Dermis blood vessel endothelial cell (primary cell): ENCODE measurements at places on chromosomes 3 and 15. TPM values are rescaled to one million over a fixed set of nuclear protein-coding genes. Genes with fewer than 3 reads are reported as not detected.

GRCh38 chr3:142837526-142837925 lies 51.4 kb downstream of the PCOLCE2 start:
- DNase-seq, result no peak

GRCh38 chr3:99952306-99952705 lies 134.6 kb downstream of the CMSS1 start:
- no peak for DNase-seq

GRCh38 chr15:62779036-62779770 lies 263.3 kb upstream of the TPM1 start:
- DNase-seq, result peak; percentile 91

- no peak for DNase-seq
These were observed 24.0 kb upstream of the CSTA start for GRCh38 chr3:122301063-122301462.

GRCh38 chr3:28867836-28868235 lies 413.0 kb upstream of the RBMS3 start:
- DNase-seq, result no peak

DNA sequence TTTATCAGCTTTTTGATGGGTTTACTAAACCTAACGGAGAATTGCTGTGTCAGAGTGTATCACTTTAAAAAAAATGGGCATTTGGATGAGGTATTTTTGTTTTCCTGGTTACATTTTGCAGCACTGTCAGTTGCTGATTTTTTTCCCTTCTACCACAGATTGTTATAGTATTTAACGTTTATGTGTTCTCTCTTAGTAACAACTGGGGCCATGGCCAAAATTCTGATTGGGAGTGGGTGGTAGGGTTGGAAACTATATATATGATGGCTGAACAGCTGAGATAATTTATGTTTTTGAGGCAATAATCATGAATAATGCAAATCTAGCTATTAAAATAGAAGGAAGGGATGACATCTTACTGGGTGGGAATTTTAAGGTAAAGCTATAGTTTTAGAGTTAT lies 229.4 kb upstream of the SUCLG2 start:
- no peak for DNase-seq

DNA sequence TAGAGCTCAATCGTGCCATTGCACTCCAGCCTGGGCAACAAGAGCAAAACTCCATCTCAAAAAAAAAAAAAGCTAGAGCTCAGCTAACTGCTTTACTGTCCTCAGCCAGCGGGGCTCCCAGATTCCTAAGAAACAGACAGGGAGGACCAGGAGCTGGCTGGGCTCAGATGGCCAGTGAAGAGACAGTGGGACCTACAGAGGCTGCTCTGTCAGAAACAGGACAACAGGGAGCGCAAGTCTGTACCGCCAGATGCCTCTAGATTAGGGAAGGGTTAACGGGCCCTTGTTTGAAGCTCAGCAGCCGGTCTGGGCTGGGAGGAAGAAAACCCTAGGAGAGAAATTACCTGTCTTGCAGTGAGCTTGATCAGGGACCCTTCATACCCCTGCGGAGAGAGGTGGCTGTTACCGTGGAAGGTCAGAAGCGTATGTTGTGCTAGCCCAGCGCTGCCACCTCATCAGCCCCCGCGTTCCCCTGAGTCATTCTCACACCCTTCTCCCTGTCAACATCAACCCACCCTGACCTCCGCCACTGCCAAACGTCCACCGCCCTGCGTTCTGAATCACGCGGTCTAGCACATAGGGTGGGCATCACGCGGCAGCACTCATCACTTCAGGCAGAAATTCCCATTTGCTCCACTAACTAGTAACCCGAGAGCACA lies 25.3 kb downstream of the RBPMS2 start:
- DNase-seq, result peak; percentile 18

DNA sequence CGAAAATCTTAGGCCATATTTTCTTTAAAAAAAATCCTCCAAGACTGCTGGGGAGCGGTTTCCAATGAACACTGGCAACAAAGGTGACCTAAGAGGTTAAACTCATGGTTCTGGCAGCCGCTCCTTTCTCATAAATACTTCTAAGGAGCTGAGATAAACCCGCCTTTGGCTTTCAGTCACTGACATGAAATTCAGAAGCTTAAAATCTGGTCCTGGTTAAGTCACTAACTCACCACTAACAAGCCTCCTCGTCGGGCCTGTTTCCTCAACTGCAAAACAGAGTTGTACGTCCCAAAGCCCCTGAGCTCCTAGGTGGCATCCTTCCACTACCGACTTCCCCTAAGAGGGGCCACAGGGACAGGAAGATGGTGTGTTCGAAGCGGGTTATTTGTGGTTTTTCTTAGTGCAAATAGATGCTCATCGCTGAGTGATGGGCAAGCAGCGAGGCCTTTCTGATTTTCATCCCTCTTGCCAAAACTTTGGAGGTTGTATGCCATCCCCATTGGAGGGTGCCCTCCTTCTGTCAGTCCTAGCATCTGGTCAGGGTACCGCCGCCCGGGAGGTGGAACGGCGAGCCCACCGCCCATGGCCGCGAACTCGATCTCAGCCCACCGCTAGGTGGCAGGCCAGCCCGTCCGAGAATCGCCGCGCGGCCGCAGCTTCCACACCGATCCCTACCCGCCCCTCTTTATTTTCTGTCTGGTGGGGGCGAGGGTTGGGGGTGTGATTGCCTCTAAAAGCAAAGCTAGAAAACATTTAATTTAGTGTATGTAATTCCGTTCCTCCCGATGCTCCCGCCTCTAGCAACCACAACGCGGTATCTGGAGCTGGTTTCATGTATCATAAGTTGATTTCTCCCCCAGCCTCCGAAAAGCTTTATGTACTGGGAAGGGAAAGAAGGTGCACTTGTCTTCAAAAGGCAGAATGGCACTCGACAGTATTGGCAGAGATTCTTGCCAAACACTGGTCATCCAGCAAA lies 4.6 kb downstream of the BCL6 start:
- peak; percentile 75 for DNase-seq

- no peak for DNase-seq
These were observed 73.4 kb downstream of the ALCAM start for GRCh38 chr3:105440113-105440512.

DNA sequence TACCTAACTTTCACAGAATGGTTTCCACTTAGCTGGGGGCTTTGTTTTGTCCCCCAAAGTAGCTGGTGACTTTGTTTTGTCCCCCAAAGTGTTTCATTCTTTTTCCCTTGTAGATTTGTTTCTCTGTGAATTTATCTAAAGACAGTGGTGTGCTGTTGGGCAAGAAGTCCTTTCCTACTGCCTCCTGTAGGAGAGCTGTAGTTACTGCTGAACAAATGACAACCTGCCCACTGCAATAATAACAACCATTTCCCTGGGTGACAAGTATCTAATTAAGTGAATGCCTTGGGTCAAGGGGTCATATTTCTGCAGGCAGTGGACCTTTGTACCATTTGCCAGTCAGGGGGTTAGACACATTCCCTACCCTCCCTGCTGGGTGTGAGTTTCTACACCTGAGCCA lies 125.4 kb upstream of the BFSP2 start:
- DNase-seq, result no peak

GRCh38 chr3:65348398-65348995 lies 660.7 kb upstream of the ADAMTS9 start:
- no peak for DNase-seq

DNA sequence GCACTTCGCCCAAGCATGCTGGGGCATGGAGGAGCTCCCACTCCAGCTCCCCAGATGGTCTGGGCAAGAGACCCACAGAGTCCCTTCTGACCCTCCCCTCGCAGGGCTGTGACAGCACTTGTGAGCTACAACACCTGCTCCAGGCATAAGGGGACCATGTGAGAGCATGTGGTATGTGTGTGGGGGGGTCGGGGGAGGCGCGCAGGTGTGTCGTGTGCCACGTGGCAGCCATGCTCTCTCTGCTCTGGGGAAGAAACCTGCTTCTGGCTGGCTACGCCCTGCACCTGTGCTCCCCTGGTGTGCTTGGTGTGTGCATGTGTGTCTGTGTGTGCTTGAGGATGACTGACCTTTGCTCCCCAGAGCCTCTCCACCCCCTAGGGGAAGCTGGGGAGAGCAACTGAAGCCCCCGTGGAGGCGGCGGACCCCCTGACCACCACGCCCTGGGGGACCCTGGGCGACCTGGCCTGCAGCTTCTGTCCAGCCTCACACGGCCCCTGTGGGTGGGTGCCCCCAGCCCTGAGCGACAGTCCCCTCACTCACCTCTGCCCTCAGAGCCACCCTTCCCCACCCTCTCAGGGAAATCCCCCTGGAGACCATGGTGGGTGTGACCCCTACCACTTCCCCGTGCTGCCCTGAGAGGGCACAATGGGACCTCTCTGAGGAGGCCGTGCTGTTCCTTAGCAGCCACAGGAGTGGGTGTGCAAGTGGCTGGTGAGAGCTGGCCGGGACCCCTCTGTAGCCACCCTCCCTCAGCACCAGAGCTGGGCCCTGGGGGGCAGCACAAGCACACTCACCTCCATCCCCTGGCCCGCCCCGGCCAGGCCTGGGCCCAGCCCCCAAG lies 16.6 kb upstream of the SEC13 start:
- no peak for DNase-seq

DNA sequence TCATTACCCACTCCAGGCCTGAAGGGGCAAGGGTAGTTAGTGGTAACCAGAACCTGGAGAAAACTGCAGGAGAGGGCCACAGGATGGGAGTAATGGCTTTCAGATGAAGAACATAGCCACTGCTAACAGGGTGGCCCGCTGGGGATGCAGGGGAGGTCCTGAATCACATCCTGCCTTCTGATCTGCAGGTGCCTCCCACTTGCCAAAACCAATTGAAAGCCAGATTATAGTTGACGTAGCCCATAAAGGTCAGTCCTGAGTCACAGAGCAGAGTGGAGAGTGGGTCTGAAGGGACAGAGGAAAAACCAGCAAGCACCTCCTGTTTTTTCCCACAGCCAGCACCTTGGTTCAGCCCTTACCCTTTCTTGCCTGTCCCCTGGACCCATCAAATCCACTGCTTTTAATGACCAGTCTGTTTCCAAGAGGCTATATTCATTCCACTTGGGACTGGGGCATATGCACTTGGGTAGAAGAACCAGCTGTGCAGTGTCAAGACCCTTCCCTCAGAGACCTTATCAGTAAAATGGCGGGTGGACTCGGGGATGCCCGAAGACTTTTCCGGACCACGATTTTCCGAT lies 646 bp upstream of the SLC35G2 start:
- DNase-seq, result peak; percentile 97

- no peak for DNase-seq
These were observed 15.7 kb downstream of the CDCP1 start for GRCh38 chr3:45130476-45130875.

- DNase-seq, result peak; percentile 81
These were observed 25.4 kb downstream of the ADPGK start for GRCh38 chr15:72758182-72758581.

DNA sequence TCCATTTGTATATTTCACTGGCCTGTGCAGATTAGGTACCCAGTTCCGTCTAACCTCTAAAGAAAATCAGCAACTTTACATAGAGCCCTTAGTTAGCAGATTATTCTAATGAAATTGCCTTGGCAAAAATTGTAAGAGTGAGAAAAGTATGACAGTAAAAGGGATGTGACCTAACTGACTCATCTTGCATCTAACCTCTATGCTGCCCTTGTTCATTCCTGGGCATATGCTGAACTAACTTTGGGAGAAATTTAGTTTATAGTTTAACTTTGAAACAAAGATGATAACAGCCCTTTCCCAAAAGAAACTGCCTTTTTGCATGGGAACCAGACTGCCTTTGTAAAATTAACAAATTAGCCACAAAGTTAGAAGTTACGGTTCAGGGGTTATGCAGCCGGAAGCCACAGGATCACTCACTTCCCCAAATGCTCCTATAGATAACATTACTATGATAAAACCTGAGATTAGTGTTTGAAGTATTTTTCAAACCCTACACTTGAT lies 839.8 kb upstream of the ALCAM start:
- no peak for DNase-seq

- DNase-seq, result no peak
These were observed 41.8 kb downstream of the SLMAP start for GRCh38 chr3:57797701-57798487.

GRCh38 chr3:5437783-5438323 lies 250.3 kb downstream of the EDEM1 start:
- no peak for DNase-seq

GRCh38 chr3:54888162-54888561 lies 39.7 kb downstream of the LRTM1 start:
- no peak for DNase-seq

GRCh38 chr3:162628531-162628930 lies 1131.9 kb downstream of the OTOL1 start:
- DNase-seq, result no peak

GRCh38 chr15:32682569-32682968 lies 35.2 kb upstream of the GREM1 start:
- DNase-seq, result no peak

GRCh38 chr3:175294793-175295192 lies 435.7 kb downstream of the NAALADL2 start:
- DNase-seq, result no peak

DNA sequence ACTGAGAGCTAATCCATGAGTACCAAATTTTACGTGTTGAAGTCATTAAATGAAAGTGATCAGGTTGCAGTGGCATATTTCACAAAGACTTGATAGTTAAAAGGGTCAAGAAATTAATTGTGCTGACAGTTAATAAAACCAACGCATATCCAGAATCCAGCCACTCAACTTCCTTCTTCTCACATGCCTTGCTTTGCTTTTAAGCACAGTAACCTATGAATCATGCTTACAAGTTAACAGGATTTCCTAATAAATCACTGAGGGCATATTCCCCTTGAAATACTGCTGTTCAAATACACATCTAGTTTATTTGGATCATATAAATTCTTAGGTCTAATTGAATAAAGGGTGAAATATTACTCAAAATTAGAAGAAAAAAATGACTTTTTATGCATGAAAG lies 801.5 kb upstream of the EPHA6 start:
- DNase-seq, result no peak

GRCh38 chr3:25372167-25372566 lies 55.9 kb upstream of the RARB start:
- no peak for DNase-seq

DNA sequence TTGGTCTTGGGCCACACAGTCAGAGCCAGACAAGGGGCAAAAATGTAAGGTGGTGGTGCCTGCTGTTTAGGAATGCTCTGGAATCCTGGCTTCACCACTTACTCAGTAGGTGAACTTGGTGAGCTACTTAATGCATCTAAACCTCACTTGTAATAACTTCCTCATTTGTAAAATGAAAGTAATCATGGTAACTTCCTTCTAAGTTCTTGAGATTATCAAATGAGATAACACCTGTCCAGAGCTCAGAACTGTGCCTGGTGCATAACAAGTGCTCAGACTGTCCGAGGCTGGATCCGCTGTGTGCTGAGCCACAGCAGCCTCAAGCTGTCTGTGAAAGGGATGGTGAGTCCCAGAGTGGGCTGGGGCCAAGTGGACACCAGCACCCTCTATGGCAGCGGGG lies 62.8 kb upstream of the KY start:
- no peak for DNase-seq

- DNase-seq, result no peak
These were observed 4.2 kb downstream of the CCDC71 start for GRCh38 chr3:49161808-49162530.

The GRAMD2A gene
- total RNA-seq, result 0.14 and 0.17 TPM in 2 replicates

The FGF7 gene
- under 0.01 TPM in 1 of 2 replicates, not detected in the other for total RNA-seq

The PCBP4 gene
- 26.2 and 31.3 TPM in 2 replicates for total RNA-seq

The KIF15 gene
- 7.5 and 21.2 TPM in 2 replicates for total RNA-seq

The IQCF5 gene
- not detected in 2 replicates for total RNA-seq

The C3orf49 gene
- total RNA-seq, result not detected in 2 replicates

The VGLL3 gene
- 0.33 and 1.0 TPM in 2 replicates for total RNA-seq

The TRIM71 gene
- total RNA-seq, result not detected in 2 replicates

The AGBL1 gene
- total RNA-seq, result not detected in 2 replicates

The GPR171 gene
- total RNA-seq, result not detected in 2 replicates

The CORO2B gene
- 1.0 and 1.4 TPM in 2 replicates for total RNA-seq

The CSPG4 gene
- total RNA-seq, result 0.19 and 0.68 TPM in 2 replicates

The SCG5 gene
- 0.34 TPM in 1 of 2 replicates, not detected in the other for total RNA-seq

The FAM81A gene
- total RNA-seq, result 0.47 TPM in 1 of 2 replicates, not detected in the other

The DHFR2 gene
- total RNA-seq, result 3.6 and 3.9 TPM in 2 replicates

The THBS1 gene
- 7,970 and 9,720 TPM in 2 replicates for total RNA-seq

The ZNF385D gene
- total RNA-seq, result 2.0 and 4.4 TPM in 2 replicates

The UROC1 gene
- total RNA-seq, result 0.19 TPM in 1 of 2 replicates, not detected in the other

The IMPG2 gene
- 0.37 and 0.85 TPM in 2 replicates for total RNA-seq
